ENCODE measurements at places on chromosomes 6 and 20.
A peak's percentile ranks its signal among the peaks of the same experiment; 100 is the strongest.

GRCh38 chr20:15077733-15078250, 740.4 kb upstream of the FLRT3 start:
- DNase-seq: no peak

GRCh38 chr6:149854532-149854931, 9.6 kb downstream of the LRP11 start:
- no peak for DNase-seq

GRCh38 chr6:163956571-163957407, 542.3 kb downstream of the QKI start:
- peak; percentile 55 for DNase-seq

- no peak for DNase-seq
Measured at GRCh38 chr20:34997131-34997561, 41.5 kb downstream of the MYH7B start.

DNA sequence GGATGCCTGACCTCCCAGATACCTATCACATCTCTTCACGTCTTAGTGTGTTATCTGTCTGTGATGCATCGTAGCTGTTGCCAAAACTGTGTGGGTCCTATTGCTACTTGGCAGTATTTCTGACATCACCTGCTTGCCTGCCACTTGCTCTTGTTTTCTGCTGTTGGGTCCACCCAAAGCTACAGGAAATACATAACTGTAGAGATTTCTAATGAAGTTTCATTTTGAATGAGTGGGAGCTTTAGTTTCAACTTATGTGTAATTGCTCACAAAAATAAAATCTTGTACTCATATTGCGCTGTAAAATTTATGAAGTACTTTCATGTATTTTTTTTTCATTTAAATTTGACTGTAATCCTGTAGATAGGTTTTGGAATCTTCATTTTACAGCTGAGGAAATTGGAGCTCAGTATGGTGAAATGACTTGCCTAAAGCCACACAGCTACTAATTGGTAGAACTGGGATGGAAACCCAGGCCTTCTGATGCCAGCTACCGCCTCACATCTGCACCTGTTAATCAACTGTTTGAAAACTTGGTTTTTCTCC, 113.6 kb upstream of the MAN1A1 start:
- DNase-seq: no peak

DNA sequence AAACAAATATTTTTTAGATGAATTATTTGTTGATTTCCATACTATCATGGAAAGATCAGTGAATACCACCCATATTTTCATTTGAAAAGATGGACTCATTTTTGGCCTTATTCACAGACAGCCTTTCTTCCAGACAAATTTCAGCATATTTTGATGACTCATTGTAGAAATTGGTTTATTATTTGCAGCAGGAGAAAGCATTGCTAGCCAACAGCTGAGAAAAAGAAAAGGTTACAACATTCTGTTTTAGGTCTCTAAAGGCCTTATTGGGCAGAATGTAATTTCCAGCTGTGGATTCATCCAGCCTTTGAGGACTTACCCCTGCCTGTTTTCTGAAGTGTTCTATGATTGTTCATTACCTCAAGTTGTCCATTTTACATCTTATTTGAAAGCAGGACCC, 201.9 kb downstream of the PLCB4 start:
- DNase-seq: no peak

GRCh38 chr6:63527658-63528514, 44.4 kb upstream of the LOC128125822 start:
- no peak for DNase-seq

DNA sequence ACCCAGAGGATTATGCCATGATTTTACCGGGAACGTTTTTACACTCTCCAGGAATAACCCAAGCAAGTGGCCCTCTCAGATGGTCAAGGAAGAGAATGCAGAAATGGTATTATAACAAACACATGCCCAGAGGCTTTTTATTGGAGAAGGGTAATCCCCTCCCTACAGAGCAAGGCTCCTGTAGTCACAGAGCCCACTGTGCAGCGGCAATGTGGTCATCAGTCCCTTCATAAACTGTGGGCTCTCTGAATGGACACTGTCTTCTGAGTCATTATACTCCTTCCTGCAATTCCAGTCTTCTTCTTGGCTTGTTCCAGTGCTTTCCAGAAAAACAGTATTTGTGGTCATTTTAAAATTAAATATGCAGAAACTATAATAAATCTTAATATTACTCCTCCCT, 74.7 kb downstream of the LAMA4 start:
- DNase-seq: no peak

GRCh38 chr6:8857160-8857559, 421.8 kb upstream of the SLC35B3 start:
- DNase-seq: no peak

- DNase-seq: no peak
Measured at GRCh38 chr20:10978713-10979112, 304.9 kb upstream of the JAG1 start.

DNA sequence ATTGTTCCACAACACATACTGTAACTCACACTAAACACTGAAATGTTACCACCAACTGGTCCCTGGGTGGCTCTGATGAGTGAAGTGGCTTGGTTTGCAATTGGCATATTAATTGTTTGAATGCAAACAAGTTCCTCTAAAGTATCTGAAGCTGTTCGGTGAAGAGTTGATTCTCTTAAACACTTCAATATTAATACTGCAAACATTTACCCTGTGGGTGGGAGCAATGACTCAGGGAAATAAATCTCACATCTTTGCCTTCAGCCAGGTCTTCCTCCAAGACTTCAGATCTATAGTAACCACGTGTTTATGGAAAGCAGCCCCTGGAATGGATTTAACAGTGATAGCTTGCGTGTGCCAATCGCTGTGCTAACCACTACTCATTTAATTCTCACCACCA, 176.0 kb downstream of the MAFB start:
- no peak for DNase-seq

DNA sequence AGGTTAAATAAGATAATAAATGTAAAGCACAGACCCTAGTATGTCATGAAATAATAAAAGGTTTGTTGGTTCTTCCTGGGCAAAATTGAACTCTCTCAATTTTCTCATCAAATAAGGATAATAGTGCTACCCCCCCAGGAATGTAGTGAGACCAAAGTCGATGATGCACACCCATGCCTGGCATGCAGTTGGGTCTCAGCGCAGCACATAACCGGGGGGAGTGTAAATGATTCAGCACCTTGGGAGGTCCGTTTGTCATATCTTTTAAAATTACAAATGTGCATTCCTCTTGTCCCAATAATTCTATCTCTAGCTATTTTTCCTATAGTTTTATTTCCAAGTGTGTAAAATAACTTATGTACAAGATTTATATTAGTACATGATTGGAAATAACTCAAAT, 31.3 kb upstream of the CCDC167 start:
- no peak for DNase-seq

- peak; percentile 91 for DNase-seq
Measured at GRCh38 chr6:134178161-134179044, 126.0 kb upstream of the SLC2A12 start.

DNA sequence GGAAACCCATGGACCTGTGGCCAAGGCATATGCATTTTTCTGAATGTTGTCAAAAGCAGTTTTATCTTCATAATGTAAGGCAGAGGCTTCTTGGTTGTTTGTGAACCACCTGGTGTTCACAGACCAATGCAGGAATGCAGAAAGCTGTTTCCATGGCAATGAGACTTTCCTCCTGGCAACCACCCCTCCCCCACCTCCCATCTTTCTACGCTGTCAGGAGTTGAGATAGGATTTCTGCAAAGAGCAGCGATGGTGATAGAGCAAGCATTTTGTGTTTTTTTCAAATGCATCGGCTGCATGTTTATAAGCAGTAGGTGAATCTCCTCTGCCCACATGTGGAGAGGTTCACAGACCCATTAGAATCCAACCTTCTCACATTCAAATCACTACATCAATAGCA, 114.1 kb upstream of the SMLR1 start:
- no peak for DNase-seq

GRCh38 chr6:16635810-16636602, 125.3 kb downstream of the ATXN1 start:
- no peak for DNase-seq

GRCh38 chr6:155325700-155326516, 11.6 kb upstream of the TFB1M start:
- no peak for DNase-seq
